Brain (organoid and tissue), 16 donors: ENCODE measurements at places on chromosomes 11 and 22.

DNA sequence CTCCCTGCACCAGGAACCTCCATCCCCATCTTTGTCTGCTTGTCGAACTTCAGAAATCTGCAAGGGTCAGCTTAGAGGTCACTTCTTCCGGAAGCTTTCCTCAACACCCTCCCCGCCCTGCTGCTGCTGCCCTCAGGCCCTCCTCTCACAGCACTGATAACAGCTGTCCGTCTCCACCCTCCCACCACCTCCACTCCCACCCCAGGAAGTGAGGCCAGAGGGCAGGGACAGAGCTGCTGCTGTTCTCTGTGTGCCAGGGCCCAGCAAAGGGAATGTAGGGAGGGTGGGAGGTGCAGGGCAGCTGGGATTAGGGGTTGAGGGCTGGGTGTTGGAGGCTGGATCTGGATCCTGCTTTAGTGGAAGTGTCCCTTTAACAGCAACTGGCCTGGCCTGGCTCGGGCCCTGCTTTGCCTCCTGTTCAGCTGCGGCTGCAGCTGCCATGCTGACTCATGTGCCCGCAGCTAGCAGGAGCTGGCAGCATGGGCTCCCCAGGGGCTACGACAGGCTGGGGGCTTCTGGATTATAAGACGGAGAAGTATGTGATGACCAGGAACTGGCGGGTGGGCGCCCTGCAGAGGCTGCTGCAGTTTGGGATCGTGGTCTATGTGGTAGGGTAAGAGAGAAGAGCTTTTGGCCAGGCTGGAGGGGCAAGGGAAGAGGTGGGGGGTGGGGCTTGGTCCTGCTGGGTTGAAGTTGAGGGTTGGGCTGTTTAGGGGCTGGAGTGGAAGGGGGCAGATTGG, at the start of gene P2RX6:
Gene P2RX6 (plus strand): TSS at position 440 of the 740 bp plus-strand sequence. CDS start 10 bp downstream, at position 450.
- peak; percentile 23 for DNase-seq

GRCh38 chr11:18836417-18836816, 44.8 kb upstream of the PTPN5 start:
- DNase-seq = no peak

GRCh38 chr22:29512031-29512430, 32.0 kb downstream of the NEFH start:
- DNase-seq = peak; percentile 6

DNA sequence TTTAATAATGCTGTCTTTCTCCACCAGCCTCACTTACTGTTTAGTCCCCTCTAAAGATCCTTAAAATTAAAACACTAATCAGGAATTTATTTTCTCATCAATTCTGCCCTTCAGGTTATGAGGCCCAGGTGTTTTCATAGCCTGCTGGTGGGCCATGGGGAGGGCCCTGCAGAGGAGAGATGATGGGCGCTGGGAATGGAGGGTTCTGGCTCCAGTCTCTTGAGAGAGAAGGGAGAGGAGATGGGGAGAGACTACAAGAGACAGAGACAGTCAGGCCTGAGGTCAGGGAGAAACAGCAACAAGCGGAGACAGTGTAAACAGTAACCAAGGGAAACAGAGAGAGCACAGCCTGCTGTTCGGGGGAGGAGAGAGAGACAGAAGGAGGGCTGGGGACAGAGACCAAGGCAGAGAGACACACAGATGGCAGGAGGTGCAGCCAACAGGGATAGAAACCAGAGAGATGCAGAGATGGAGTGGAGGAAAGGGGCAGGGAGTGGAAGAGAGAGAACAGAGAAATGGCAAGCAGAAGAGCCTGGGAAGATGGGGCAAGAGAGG, 187.3 kb upstream of the SYT13 start:
- peak; percentile 45 for DNase-seq

GRCh38 chr11:86761978-86762377, 38.4 kb upstream of the PRSS23 start:
- DNase-seq = no peak

GRCh38 chr11:19291064-19291463, 50.3 kb upstream of the E2F8 start:
- no peak for DNase-seq

GRCh38 chr22:37379722-37380121, 47.6 kb downstream of the ELFN2 start:
- no peak for DNase-seq

DNA sequence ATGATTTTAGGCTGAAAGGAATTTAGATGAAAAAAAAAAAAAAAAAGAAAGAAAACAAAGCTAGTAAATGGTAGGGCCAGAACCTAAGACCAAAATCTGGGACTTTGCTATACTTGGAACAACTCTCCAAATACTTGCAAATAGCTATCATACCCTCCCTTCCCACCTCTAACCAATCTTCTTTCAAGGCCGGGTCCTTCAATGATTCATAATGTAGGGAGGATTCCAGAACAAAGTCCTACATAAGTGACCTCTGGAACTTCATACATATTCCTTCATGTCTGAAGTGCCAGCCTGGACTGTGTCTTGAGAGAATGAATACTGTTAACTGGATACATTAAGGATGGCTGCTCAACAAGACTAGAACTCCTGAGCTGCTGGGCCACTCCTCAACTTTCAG, 9.9 kb downstream of the STK33 start:
- no peak for DNase-seq

DNA sequence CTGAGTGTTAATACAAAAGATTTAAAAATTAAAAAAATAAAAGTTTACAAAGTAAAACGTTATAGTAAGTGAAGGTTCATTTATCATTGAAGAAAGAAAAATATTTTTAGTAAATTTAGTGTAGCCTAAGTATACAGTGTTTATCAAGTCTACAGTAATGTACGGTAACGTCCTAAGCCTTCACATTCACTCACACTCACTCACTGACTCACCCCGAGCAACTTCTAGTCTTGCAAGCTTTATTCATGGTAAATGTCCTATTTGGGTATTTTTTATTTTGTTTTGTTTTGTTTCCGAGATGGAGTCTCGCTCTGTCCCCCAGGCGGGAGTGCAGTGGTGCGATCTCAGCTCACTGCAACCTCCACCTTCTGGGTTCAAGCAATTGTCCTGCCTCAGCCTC, 8.8 kb downstream of the CASTOR1 start:
- no peak for DNase-seq

DNA sequence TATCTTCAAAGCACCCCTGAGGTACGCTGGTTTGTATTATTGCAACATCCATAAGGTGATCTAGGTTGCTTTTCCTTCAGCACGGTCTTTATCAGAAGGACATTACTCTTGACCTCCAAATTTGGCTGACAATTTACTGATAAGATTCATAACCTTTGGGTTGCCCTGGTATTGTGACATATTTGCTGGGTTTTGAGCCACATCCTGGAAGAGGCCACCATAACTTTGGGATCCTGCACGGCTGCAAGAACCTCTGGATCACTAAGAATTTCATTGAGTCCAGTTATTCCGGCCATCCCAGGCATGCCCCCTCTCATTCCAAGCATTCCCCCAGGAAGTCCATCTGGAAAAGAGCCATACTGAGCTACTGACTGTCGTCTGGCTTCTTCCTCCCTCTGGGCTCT, 6.5 kb upstream of the PLET1 start:
- no peak for DNase-seq

- no peak for DNase-seq
Measured at GRCh38 chr11:125756050-125756449, 10.0 kb downstream of the PATE1 start.

DNA sequence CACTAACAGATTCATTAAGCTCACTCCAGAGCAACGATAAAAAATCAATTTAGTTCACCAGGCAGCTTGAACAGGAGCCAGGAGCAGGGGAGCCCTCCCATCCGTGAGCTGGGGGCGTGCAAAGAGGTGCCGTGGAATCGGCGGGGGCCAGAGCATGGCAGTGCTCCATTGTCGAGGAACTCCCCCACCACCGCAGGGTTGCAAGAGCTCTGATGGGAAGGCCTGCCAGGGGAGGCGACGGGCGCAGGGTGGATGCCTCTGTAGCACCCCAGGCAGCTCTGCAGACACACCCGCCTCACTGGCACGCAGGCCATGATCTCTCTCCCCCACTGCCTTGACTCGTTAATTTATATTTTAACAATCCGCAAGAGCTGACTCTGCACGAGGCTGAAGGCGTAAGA, 433.2 kb downstream of the MIAT start:
- DNase-seq = peak; percentile 67

DNA sequence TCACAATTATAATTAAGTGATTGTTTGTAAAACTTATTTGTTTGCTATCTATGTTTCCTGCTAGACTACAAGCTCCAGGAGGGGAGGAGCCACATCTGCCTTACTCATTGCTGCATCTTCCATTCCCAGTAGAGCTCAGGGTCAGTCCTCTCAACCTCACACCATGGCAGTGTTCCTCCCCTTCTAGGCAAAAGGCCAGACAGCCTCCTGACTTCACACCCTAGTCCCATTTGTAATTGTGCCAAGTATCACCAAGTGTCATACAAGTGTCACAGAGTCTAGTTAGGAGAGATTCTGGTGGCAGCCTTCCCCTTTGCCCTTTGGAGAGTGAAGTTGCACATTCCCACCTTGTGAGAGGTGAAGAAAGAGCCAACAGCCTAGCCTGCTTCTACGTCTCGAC, 490.4 kb downstream of the INSC start:
- no peak for DNase-seq

- peak; percentile 85 for DNase-seq
Measured at GRCh38 chr22:46006379-46007002, 29.5 kb upstream of the WNT7B start.

GRCh38 chr11:117087446-117087845, 10.8 kb downstream of the SIK3 start:
- DNase-seq = no peak

- DNase-seq = no peak
Measured at GRCh38 chr11:330307-330693, 9.6 kb upstream of the IFITM3 start.

- no peak for DNase-seq
Measured at GRCh38 chr11:121901886-121902285, 214.1 kb downstream of the BLID start.

DNA sequence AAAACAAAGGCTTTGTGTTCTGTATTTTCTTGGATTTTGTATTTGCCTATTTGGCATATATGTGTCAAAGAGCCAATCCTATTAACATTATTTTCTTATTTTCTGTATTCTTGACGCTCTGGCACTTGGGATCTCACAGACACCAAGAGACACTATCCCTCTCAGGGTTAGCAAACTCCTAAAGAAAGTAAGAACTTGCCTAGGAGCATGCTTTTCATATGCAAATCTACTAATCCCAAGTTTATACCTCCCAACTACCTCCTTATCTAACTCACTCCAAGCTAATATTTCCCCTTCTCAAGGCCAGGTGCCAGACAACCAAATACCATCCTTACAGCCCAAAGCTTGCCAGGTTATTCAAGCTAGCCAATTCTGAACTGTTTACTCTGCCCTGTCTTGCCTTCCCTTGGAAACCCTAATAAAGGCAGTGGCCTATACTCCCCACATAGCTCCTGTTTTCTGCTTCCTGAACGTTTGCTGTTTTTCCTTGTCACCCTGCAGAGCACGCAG, 455.4 kb upstream of the ANO3 start:
- DNase-seq = no peak

GRCh38 chr11:96538104-96538503, 148.3 kb downstream of the JRKL start:
- no peak for DNase-seq

- DNase-seq = no peak
Measured at GRCh38 chr22:41347066-41347859, 34.5 kb upstream of the TEF start.

GRCh38 chr11:47028195-47029093, 91.9 kb downstream of the CSTPP1 start:
- DNase-seq = no peak

DNA sequence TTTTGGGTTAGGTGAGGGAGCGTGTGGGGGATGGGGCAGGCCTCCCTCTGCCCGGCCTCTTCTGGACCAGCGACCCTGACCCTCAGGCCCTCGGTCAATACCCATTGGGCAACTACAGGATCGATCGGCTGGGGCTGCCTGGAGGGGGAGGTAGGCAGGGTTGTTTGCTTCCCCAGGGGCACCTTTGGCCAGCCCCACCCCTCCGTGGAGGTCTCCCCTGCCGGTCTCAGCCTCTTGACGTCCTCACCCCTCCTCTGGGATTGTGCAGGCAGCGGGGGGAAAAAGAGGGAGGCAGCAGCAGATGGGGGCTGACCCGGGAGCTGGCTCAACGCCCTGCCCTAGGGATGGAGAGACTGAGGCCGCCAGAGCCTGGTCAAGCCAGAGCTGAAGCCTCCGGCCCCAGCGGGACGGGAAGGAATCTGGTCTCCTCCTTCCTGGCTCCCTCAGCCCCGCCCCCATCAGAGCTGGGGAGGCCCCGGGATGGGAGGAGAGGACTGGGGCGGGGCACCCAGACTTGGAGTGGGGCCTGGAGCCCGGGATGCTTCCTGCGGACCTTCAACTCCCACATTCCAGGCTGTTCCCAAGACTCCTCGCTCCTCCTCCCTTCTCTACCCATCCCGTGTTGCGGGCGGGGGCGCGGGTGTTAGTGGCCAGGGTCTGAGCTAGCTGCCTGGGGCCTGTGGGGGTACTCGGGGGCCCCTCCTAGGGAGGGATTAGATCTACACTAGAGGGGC, 14.4 kb upstream of the CDC42EP1 start:
- peak; percentile 63 for DNase-seq

DNA sequence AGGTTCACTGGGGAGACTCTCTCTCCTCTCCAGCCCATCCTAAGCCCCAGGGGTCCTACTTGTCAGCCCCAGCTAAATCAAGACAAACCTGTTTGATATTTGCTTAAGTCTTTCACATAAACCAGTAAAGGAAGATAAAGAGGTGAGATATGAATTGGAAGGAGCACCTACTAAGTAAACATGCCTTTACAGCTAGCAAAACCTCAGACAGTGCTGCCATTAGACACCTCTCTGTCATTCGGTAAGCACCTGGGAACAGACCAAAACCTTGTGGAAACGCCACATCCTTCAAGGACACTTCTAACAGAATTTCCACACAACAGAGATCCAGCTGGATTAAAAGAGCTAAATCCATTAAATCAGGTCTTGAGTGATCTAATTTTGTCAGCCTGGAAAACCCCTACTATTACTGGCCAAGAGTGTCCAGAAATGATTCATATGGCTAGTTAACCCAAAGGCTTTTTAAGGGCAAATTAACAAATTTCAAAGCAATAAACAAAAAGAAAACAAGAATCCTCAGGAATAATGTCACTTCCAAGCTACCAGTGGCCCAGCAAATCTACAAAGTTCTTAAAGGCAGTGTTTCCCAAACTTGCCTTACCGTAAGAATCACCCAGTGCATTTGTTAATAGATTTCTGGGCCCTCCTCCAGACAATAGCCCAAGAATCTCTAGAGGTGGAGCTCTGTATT, 2.4 kb downstream of the VPS37C start:
- DNase-seq = no peak

GRCh38 chr22:41245917-41246499, 5.3 kb upstream of the CHADL start:
- DNase-seq = no peak

DNA sequence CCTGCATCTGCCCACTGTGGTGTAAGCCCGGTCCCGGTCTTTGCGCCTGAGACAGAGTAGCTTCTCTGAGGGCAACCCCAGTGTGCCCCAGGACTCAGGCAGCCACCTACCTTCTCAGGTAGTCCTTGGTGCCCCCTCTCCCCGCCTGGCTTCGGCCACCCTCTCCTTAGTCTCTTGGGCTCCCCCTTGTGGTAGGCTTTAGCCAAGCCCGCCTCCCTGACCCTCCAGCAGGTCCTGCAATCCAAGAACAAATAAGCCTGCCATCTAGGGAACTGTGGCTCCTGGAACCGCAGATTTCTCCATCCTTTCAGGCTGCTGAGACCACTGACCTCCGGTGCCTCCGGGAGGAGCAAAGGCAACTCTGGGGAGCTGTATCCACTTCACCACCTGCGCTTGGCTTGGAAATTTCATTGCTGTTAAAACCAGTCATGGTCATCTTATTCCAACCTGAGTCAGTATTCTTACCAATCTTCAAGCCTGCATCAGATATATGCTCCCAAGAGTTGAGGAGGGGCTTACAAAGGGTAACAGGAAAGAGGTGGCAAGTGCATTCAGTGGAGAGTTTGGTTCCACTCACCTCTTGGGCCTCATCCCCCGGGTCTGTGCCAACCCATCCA, 52.8 kb upstream of the TENM4 start:
- peak; percentile 70 for DNase-seq
